ENCODE measurements at places on chromosomes 1 and 21. TPM values are rescaled to one million over a fixed set of nuclear protein-coding genes. Genes with fewer than 3 reads are reported as not detected.

KLHDC9 gene
- 8.4 TPM for polyA plus RNA-seq

SLC30A2 gene
- 0.24 TPM for polyA plus RNA-seq

DNALI1 gene
- polyA plus RNA-seq: 8.8 TPM

BARHL2 gene
- not detected for polyA plus RNA-seq

NFIA gene
- 18.1 TPM for polyA plus RNA-seq
